ENCODE measurements at places on chromosomes 5 and 9.

GRCh38 chr9:87950765-87951488 is 23.4 kb downstream of the CDK20 start:
- DNase-seq: peak; percentile 59

DNA sequence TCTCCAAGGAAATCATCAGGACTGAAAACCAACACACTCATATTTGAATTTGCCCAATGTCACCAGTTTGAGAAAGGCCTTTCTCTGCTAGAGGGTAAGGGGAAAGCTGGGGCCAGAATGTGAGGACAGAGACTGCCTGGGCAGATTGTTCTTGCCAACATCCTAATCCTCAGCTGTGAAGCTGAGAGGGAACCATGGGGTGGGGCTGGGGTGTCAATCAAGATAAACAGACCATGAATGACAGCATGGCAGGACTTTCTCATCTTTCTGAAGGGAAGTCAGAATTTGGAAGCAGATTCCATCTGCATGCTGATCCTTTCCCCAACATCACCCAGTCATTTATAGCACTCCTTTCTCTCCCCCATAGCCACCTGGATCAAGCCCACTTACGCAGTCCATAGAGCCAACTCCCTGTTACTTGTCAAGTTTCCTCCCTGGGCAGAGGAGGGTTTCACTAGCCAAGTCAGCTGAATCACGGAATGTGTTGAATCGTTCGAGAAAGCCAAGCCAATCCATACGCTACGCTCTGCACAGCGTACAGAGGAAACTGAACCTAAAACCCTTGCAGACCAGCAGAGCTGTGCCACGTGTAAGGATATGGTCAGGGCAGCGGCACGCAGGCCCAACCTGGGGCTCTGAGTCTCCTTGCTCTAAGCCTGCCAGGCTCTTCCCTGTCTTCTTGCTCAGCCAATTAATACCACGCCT is 14.9 kb downstream of the GLDC start:
- no peak for DNase-seq

- no peak for DNase-seq
Observed at GRCh38 chr5:127587246-127587917, 61.5 kb upstream of the CTXN3 start.

DNA sequence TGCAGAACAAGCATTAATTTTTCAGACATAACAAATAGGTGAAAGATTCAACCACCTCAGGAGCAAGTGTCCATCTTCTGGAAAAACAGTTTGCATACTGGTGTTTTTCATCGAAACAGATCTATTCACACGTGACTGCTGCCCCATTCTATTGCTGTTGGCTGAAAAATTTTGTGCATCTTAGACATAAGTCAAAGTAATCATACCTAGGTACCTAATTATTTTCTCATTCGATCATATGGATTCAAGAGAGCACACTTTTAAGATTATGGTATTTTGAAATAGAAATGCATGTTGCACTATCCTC is 72.9 kb upstream of the CDH6 start:
- no peak for DNase-seq

GRCh38 chr9:18398038-18398437 is 75.9 kb upstream of the ADAMTSL1 start:
- no peak for DNase-seq

- DNase-seq: peak; percentile 40
Observed at GRCh38 chr5:74766418-74766848, 484 bp downstream of the GFM2 start.

- DNase-seq: no peak
Observed at GRCh38 chr5:10374046-10375022, 20.8 kb downstream of the MARCHF6 start.

DNA sequence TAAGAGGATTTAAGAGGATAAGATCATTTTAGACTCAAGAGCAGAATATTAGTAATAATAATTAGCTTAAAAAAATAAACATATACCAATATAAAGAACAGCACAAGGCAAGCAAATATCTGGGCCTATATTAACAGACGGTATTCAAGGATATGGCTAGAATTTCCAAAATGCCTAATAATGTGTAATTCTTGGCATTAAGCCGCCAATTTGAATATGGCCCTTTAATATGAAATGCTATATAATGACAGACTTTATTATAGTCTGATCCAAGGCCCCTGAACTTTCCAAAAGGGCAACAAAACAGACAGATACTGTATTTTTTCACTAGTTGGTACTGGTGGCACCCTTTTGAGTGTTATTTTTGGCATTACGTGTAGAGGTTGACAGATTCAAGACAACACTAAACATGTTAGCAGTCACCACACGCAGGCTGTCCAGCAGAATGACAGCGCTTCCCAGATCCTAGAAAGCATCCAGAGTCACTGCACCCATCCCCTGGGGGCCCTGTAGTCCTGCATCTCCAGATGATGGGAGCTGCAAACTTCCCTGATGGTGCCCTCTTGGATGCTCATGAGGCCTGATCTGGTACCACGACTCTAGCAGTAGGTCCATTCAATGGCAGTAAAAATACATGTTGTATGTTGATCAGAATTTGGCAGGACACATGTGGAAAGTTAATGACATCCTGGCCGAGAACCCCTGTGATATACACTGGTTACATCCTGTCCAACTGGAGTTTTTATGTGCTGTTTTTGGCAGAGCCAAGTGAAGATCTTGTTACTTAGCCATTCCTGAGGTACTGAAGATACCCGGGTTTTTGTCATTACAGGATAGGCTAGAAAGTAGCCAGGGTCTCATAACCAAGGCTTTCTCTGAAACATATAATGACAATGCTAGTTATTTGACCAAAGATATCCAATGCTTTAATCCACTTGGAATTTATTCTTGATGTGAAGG is 1.7 kb upstream of the ABL1 start:
- DNase-seq: no peak

- no peak for DNase-seq
Observed at GRCh38 chr5:17249029-17249634, 31.7 kb downstream of the BASP1 start.

GRCh38 chr9:77304543-77304942 is 127.2 kb downstream of the VPS13A start:
- no peak for DNase-seq

- DNase-seq: peak; percentile 18
Observed at GRCh38 chr5:97840643-97841042, 657.6 kb upstream of the RIOK2 start.
